Mucosa of descending colon (tissue), 3 donors: ENCODE measurements at places on chromosomes 3 and 15. TPM values are rescaled to one million over a fixed set of nuclear protein-coding genes. Genes with fewer than 3 reads are reported as not detected.
A peak's percentile ranks its signal among the peaks of the same experiment; 100 is the strongest.

DNA sequence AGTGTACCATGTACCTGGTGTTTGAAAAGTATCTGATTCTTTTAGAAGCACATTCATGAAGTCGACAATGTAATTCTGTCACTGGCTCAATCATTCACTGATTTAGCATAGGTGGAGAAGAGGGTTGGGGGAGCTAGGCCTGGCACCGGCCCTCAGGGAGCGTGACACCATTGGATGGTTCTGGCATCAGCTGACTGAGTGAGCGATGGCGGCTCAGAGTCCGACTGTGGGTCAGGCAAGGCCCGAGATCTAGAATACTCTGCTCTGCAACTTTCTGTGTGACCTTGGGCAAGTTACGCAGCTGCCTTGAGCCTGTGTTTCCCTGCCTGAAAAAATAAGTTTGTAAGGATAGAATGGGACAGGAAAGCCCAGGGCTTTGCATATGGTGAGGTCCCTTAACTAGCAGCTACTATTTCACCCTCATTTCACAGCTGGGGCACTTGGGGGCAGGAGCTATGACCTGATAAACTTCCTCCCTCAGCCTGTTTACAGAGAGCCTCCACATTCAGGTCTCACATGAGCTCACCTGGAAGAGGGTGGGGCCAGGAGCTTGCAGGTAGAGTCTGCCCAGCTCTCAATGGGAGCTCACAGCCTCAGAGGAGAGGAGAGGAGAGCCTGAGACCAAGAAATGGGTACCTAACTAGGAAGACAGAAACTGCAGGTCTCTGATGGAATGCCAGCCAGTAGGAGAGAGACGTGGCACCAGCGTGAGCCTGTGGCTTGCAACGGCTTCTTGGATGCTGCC is 153.7 kb upstream of the TLE3 start:
- DNase-seq, result no peak

DNA sequence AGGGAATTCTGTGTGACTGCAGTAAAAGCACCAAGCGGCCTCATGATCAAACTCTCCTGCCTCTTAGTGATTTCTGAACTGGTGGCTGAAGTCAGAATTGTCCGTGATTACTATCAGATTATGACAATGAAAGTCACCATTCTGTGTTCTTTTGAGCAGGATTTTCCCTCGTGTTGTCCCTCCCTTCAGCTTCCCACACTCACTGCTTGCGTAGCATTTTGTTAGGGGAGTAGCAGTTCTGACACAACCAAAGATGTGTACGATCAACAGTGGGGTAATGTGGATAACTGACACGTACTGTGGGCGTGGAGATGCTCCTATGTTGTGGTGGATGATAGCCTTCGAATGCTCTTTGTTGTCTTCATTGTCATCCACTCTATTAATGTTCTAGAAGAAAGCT is 67.8 kb upstream of the ICE2 start:
- no peak for DNase-seq

- DNase-seq, result no peak
These were observed 118.8 kb downstream of the SST start for GRCh38 chr3:187551416-187551815.

DNA sequence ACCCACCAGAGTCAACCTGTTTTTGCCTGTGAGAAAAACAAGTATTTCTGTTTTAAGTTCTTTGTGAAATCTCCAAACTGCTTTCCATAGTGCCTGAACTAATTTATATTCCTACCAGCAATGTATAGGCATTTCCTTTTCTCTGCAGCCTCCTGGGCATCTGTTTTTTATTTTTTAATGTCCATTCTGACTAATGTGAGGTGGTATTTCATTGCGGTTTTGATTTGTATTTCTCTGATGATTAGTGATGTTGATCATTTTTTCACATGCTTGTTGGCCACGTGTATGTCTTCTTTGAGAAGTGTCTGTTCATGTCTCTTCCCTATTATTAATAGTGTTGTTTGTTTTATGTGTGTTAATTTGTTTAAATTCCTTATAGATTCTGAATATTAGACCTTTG is 820.5 kb downstream of the MCTP2 start:
- no peak for DNase-seq

GRCh38 chr15:60673166-60673565 is 194.2 kb upstream of the ICE2 start:
- DNase-seq, result no peak

DNA sequence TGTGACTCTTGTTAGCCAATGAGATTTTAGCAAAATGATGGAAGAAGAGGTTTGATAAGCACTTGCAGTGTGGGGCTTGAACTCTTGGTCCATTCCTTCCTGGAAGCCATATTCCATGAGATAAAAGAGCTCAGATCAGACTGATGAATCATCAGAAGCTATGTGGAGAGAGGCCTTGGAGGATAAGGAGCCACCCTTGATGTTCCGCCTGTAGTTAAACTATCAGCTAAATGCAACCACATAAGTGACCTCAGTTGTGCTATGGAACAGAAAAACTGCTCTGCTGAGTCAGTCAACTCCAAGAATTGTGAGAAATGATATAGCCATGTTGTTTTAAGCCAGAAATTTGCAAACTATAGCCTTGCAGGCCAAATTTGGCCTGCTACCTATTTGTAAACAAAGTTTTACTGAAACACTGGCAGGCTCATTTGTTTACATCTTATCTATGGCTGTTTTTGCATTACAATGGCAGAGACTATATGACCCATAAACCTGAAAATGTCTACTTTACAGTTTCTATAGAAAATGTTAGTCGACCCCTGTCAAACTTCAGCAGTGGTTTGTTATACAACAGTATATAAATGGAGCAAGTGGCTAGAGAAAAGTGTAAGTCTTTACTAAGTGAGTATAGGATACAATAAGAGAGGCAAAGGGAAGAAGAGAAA is 27.6 kb upstream of the GAP43 start:
- no peak for DNase-seq

DNA sequence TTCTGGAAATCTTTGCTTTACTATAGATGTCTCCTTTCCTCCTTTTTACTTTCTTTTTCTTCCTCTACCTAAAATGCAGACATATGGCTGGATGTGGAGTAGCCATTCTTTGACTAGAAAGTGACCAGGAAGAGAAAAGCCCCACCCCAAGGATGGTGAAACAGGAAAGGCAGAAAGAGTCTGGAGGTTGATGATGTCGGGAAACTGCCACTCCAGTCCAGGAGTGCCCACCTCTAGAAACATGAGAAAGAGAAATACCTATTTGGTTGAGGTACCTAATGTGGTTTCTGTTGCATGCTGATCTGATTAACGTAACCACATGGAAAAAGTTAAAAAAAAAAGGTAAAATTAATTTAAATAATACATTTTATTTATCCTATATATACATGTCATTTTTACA is 55.2 kb upstream of the SSR3 start:
- no peak for DNase-seq

DNA sequence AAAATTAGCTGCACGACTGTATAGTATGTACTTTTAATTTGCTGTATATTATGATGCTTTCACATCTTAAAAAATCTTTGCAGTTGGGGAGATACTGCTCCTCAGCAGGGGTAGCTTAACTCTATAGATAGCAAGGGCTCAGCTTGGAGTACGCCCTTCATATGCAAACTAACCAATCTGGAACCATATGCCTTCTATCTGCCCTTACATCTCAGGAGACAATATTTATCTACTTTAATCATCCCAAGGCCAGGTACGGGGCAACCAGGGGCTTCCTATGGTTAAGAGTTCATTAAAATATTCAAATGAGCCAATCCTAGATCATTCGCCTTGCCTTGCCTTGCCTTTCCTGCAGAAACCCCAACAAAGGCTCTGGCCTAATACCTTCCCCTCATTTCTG is 204.1 kb upstream of the ZBTB20 start:
- no peak for DNase-seq

- DNase-seq, result no peak
These were observed 44.5 kb upstream of the SLCO2A1 start for GRCh38 chr3:134074001-134074789.

GRCh38 chr3:147299656-147300055 is 106.7 kb downstream of the ZIC4 start:
- no peak for DNase-seq

DNA sequence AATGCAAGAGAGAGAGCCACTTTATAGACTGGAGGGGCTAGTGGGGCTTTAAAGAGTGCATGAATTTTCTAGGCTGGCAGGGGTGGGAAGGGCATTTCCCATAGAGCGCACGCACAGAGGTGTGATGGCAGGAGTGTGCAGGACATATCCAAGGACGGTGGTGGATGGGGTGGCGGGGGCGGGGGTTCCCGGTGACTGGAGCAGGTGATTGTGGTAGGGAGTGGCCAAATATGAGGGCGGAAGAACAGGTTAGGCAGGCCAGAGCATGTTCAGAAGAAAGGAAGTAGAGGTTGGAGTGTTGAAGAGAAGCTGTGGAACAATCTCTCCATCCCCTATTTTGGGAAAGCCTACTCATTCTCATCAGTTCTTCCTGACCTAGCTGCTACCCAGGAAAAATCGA is 18.1 kb downstream of the FAM81A start:
- DNase-seq, result peak; percentile 91

DNA sequence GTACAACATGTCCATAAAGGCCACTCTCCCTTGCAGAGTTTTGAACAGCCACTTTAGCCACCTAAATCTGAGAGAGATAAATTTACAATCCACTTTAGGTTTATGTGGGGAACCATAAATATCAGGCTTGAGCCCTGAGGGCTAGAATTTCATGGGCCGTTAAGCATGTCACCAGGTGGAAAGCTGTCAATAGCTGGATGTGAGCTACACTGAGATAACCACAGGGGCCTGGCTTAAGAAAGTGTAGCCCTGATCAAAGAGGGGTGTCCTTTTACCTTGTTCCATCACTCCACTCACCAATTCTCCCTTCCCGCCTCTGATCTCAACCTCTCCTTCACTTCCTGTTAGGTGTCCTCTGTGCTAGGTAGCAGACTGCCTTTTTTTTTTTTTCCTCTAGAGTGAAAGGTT is 172.8 kb upstream of the ICE2 start:
- DNase-seq, result no peak

DNA sequence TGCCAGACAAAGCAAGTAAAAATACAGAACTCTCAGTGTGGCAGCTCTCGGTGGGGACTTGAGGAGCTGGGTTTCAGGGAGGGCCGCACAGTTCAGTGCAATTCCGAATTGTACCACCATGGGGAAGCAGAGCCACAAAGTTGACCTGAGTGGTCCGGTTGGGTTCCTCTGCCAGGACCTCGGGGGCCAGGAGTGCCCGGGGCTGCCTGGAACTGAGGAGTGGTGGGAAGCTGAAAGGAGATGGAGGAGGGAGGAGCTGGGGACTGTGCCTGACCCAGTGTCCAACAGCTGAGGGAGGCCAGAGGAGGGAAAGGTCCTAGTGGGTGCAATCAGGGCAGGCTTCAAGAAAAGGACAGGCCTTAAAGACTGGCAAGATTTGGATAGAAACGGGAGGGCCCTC is 32.2 kb upstream of the TRH start:
- DNase-seq, result peak; percentile 60

GRCh38 chr3:128369121-128369703 is 97.5 kb downstream of the DNAJB8 start:
- DNase-seq, result no peak

GRCh38 chr3:128667641-128668040 is 17.0 kb upstream of the RPN1 start:
- no peak for DNase-seq

GRCh38 chr15:88223084-88223483 is 33.5 kb downstream of the NTRK3 start:
- DNase-seq, result no peak

GRCh38 chr3:28951772-28952556 is 328.9 kb upstream of the RBMS3 start:
- DNase-seq, result no peak

- no peak for DNase-seq
These were observed 123.4 kb downstream of the CHSY1 start for GRCh38 chr15:101128221-101129015.

GRCh38 chr15:71199384-71200351 is 84.4 kb downstream of the THSD4 start:
- no peak for DNase-seq

GRCh38 chr3:47681016-47681415 is 100.7 kb downstream of the SMARCC1 start:
- no peak for DNase-seq

DNA sequence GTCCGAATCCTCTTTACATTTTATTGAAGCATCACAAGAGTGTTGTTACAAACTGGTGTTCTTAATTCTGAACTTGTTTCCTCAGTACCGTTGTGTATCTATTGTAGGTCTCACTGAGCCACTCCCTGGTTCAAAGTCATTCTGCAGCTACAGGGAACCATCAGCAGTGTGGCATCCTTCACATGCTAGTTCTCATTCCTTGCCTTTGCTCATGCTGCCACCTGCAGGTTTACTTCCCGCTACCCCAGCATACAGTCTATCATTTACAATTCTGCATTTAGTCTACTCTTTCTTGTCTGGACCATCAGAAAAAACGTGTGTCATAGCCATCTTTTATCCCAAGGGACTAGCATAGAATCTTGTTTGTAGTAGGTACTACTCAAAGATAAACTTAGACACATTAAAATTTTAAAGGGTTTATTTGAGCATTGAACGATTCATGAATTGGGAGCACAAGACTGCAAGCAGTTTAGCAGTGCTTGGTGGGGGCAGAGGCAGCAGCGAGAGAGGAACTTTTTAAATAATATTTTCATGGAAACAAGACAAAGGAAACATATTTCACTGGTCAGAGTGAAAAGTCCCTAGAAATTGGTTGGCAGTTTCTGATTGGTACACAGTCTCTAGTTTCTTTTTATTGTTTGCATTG is 402.1 kb downstream of the CADM2 start:
- DNase-seq, result no peak

DNA sequence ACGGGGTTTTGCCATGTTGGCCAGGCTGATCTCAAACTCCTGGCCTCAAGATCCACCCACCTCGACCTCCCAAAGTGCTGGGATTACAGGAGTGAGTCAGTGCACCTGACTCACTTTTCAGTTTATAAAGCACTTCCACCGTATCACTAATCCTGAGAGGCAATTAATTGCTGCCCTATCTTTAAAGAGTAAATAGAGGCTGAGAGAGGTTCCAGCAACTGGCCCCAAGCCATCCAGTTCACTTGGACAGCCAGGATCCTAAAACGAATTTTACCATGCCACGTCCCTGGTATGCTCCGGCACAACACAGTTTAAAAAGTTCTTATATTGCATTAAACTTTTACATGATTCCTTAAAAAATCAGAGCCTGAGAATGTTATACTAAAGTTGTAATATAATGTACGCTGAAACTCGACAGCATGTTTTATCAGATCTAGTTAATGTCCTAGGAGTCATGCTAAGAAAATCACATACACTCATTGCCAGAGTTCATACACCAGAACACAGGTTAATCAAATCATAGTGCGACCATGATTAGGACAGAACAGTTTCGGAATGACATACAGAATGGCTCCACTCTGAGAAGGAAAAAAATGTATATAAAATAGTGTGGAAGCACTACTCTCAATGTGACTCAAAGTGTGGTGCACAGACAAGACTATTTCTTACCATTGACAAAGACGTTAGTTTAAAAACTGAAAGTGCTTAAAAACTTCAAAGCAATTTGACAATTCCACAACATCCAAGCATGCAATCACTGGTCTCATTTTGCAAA is 125.4 kb downstream of the ULK4 start:
- DNase-seq, result no peak

The RBP2 gene
- 1.5 TPM for total RNA-seq

The DLL4 gene
- total RNA-seq, result 9.4 TPM

The GOLGA8G gene
- total RNA-seq, result not detected

The EFHB gene
- not detected for total RNA-seq

The CACNA2D3 gene
- total RNA-seq, result 0.34 TPM

The TEX55 gene
- total RNA-seq, result not detected

The GP5 gene
- 0.07 TPM for total RNA-seq

The SEC61A1 gene
- total RNA-seq, result 116 TPM

The CCR3 gene
- 0.67 TPM for total RNA-seq

The UPK1B gene
- total RNA-seq, result not detected

The WDR72 gene
- total RNA-seq, result 0.41 TPM

The XIRP1 gene
- total RNA-seq, result 0.31 TPM
